NCI-H526 (cell line): ENCODE measurements at places on chromosomes 7 and 10.
A peak's percentile ranks its signal among the peaks of the same experiment; 100 is the strongest.

- peak; percentile 88 for DNase-seq
Observed at GRCh38 chr7:150974468-150975391, 3.4 kb downstream of the KCNH2 start.

DNA sequence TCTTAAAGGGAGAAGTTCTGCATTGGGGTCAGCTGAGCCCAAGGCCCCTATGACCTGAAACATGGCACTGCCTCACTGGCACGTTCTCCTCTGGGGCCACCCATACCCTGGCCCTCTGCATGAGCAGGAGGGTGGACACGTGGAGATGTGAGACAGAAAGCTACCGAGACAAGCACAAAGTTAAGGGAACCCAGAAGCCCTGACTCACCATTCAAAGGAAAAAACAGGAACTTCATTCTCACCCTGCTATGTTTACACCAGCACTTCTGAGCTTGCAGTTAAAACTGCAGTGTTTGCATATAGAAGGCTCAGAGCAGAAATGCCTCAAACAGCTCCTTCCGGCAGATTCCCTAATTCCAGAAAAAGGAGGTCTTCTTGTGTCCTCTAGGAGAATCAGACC is 41.7 kb downstream of the DENND11 start:
- no peak for DNase-seq

GRCh38 chr10:26556748-26557640 is 118.9 kb downstream of the APBB1IP start:
- DNase-seq: peak; percentile 15

DNA sequence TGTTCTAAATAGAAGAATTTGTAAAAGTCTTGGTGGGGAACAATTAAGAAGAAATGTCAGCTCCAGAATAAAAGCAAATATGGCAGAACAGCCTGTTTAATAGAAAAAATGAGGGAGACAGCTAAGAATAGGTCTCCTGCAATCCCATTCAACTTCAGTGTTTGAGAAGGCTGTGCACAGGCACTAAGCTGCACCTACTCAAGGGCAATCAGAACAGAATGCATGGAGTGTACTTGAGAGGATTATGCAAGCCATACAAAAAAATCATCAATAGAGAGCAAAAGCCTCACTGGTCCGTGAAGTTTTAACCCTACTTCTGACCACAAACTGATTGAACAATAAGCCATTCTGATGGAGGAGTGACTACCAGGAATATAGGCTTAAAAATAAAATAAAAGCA is 690.7 kb upstream of the PCDH15 start:
- DNase-seq: no peak

- DNase-seq: no peak
Observed at GRCh38 chr7:127809261-127809702, 157.3 kb downstream of the SND1 start.

- DNase-seq: no peak
Observed at GRCh38 chr10:1462032-1462431, 275.3 kb downstream of the ADARB2 start.

DNA sequence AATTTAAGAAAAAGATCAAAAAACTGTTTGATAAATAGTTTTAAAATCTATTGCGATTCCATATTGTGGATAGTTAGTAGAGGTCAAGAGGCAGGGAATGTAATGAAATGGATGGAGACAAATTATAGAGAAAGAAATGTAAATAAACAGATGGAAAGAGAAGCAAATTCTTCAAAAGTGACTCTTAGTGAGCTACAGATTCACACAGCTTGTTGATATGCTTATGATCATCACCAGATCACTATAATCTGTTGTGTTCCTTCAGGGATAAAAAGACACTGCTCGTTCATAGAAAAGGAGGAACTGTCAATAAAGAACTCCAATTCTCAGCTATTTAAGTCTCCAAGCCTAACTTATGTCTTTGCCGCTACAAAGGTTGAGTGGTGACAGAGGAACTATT is 251.4 kb upstream of the SEMA3C start:
- DNase-seq: no peak

- no peak for DNase-seq
Observed at GRCh38 chr7:80732630-80733029, 94.2 kb downstream of the CD36 start.

DNA sequence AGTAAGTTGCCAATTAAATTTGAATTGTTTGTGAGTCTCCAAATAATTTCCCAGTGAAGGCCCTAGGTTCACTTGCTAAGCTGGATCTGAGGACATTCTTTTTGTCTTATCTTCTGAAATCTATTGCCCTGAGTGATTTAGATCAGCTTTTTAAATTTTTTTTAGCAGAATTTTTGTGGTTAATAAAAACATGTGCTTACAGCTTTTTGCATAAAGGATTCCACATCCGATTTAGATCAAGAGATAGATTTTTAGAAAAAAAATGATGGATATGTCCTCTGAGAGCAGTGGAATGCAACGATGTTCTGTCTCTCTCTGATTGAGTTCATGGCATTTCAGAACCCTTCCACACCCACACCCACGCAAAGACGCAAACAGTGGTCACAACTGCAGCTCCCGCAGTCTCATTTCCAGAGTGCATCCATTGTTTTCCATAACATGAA is 358.8 kb downstream of the SUGCT start:
- DNase-seq: no peak

GRCh38 chr7:93119191-93119905 is 1.6 kb upstream of the SAMD9 start:
- DNase-seq: no peak

- DNase-seq: no peak
Observed at GRCh38 chr7:234708-235553, 42.6 kb downstream of the FAM20C start.

DNA sequence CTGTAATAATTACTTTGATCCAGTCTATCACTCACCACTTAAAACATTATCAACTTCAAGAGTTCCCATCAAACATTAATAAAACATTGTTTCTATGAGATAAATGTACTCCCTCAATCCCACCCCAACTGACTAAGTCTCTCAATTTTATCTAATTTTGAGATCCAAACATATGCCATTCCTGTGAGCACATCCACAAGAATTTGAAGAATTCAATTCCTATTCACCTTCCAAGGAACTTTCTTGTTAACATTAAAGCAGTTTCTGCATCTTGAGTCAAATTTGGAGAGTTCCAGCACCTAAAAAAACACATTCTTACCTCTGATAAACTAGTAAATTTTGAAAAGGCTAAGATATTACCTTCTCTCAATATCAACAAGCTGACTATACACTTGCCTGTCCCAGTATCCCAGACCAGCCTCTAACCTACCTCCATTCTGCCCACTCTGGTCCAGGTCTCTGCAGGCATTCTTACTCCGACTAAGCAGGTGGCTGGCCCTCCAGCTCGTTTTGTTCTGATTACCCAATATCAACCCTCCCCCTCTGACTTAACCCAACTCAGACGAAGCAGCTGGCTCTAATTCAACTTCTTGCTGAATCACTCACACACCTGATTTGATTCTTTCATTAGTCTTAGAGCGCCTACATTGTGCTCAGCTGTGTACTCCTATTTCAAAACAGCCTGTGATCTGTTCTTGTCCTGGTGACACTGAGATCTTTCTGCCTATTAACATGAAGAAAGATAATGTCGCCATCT is 275.2 kb downstream of the IPMK start:
- DNase-seq: peak; percentile 15
